ENCODE measurements at places on chromosomes 3 and 15. TPM values are rescaled to one million over a fixed set of nuclear protein-coding genes. Genes with fewer than 3 reads are reported as not detected.
A peak's percentile ranks its signal among the peaks of the same experiment; 100 is the strongest.

GRCh38 chr3:182909318-182910040 lies 70.9 kb downstream of the DCUN1D1 start:
- DNase-seq: peak; percentile 16

DNA sequence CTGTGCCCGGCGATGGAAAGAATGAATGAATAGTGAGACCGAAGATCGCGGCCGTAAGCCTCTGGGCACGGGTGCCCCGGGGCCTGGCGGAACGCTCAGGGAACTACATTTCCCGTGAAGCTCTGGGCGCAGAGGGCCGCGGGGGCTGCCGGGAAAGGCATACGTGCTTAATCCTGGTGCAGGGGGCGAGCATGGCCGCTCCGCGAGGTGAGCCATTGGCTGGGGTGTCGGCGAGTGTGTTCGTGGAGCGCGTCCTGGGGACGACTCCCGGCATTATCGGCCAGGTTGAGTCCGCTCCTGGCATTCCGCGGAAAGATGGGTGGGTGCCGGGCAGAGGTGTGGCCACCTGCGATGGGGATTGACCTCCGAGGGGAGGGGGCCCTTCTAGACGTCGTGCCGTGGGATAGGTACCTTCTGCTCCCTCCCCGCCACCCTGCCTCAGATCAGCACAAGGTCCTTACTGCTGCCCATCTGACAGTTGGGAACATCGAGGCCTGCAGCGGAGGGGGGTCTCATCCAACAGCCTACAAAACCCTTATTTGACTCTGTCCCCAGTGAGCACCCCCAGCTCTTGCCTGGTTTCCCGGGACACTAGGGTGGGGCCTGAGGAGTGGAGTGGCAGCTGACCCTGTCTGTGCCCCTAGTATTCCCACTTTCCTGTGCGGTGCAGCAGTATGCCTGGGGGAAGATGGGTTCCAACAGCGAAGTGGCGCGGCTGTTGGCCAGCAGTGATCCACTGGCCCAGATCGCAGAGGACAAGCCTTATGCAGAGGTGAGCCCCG lies at the start of gene MPI:
TSS of gene MPI (plus strand) at position 160 of the 782 bp plus-strand sequence. CDS start at position 192, 32 bp downstream.
- DNase-seq: peak; percentile 78

GRCh38 chr3:170226426-170226960 lies 4.3 kb downstream of the PRKCI start:
- DNase-seq: no peak

DNA sequence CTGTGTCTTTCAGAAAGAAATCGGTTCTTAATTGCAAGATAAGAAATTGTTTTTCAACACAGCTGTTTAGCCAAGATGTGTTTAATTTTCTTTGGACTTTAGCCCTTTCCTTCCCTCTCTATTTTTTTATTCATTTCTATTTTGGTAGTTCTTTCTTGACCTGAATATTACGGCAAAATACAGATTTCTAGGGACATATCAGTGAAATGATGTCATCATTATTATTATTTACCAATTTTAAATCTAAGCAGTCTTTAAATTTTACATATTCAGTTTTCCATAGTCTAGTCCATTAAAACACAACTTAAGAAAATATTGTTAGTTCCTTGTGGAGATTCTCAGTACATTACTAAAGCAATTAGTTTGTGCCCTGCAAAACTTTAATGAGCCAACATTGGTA lies 104.3 kb downstream of the MAP2K5 start:
- DNase-seq: no peak

GRCh38 chr3:159859836-159860235 lies 128.8 kb upstream of the IL12A start:
- DNase-seq: no peak

GRCh38 chr15:28265334-28266019 lies 56.5 kb downstream of the HERC2 start:
- DNase-seq: no peak

DNA sequence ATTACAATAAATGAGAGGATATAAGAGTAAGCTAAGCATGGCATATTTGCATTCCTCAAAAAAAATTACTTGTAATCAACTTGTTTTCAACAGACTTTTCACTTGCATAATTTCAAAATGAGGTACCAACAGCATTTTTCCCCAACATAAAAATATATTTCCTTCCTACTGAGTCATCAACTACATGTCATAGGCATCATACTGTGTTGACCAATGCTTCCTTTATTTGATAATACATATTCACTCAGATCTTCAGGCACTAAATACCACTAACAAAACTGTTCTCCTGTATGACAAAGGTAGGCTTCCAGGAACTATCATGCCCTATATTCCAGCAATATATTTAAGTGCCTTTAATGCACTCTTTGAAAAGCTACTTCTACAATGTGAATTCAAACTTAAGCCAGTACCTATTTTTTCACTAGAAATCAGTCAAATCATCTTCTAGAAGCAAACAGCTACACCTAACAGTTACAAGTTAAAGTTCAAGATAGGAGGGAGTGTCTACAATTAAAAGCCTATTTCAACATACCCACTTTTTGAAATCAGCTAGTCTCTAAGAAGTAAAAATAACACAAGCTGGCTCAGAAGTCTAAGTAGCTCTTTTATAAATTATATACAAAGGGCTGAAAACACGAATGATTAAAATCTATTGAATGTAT lies 11.3 kb downstream of the ADAM10 start:
- DNase-seq: no peak

- no peak for DNase-seq
Measured at GRCh38 chr3:60698117-60698516, 553.1 kb downstream of the FHIT start.

DNA sequence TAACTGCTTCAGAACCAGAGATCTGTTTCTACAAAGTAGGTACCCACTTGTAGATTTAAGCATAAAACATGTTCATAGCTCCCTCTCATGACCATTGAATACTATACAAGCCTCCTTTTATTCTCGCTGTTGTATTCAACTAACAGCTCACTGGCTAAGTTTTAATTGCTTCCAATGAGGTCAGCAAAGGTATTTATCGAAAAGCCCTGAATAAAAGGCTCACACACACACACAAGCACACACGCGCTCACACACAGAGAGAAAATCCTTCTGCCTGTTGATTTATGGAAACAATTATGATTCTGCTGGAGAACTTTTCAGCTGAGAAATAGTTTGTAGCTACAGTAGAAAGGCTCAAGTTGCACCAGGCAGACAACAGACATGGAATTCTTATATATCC lies at the start of gene FGF7:
TSS of gene FGF7 (plus strand) at position 222 of the 400 bp plus-strand sequence. CDS start 1,056 bp downstream, outside the sequence.
- DNase-seq: peak; percentile 55

GRCh38 chr3:161905520-161906132 lies 409.0 kb downstream of the OTOL1 start:
- no peak for DNase-seq

- no peak for DNase-seq
Measured at GRCh38 chr3:137264843-137265330, 307.1 kb downstream of the IL20RB start.

GRCh38 chr3:119063471-119063870 lies 28.8 kb upstream of the IGSF11 start:
- DNase-seq: no peak

DNA sequence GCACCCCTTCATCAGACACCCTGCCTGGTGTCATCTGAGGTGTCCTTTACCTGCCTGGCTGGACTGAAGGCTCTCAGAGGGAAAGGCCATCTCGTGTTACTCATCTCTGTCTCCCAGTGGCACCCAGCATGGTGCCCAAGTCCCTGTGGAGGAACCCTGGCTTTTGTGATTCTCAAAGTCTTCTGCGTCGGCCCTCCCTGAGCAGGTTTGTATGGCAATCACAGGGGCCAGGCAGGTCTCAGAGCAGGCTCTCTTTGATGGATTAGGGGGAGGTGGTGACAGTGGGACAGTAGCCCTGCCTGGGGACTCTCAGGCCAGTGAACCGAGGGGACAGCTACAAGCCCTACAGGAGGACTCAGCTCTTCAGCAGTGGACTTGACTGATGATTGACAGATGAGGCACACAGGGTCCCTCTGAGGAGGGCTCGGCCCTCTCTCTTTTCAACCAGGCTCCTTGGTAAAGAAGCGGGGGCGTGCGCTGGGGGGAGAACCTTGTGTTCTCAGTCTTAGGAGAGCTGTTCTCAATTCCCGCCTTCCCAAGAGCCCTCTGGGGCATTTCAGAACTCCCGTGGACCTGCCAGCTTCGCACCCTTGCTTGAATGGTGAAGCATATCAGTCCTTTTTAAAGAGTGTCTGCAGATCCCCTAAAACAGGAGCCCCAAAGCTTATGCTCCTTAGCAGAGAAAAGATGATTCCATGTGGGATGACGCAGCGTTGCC lies 108.3 kb downstream of the VGLL4 start:
- no peak for DNase-seq

GRCh38 chr3:133136114-133137041 lies 98.2 kb downstream of the TMEM108 start:
- DNase-seq: no peak

DNA sequence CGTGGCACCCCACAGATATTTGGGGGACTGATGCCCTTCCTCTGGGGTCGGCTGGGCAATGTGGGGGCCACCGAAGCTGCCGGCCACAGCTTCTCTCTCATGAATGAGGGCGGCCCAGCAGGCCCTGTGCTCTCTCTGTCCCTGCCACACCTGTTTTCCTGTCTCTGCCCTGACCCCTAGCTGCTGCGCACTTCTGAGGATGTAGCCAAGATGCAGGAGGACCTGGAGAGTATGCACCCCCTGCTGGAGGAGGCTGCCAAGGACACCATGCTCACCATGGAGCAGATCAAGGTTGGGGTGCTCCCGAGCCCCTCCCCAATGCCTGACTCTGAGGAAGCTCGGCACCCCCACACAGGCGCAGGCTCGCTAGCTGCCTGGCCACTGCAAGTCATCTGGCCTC lies 59.7 kb downstream of the SEMA3G start:
- DNase-seq: peak; percentile 19

DNA sequence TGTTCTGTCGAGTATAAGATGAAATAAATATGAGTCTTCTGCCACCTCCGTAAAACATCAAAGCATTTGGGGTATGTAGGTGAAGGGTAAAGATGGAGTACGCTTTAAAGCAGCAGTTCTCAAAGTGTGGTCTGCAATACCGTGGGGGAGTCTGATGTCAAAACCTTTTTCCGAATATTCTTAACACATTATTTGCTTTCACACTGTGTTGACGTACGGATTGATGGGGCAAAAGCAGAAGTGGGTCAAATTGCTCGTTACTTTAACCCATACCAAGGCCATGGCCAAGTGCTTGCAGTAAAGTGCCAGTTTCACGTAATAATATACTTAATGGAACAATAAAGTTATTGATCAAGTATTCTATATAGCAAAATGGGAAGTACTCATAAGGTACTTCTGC lies 36.3 kb downstream of the PAK2 start:
- DNase-seq: no peak

DNA sequence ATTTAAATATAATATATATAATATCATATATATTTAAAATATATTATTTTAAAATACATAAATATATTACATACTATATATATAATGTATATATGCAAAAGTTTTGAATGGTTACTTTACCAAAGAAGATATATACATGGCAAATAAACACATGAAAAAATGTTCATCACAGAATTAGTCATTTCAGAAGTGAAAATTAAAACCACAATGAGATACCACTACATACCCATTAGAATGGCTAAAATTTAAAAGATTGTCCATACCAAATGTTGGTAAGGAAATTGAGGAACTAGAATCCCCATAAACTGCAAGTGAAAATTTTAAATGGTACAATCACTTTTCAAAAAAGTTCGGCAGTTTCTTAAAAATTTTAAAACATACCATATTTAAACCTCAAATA lies 23.6 kb upstream of the COL8A1 start:
- DNase-seq: no peak

The TGM5 gene
- not detected for total RNA-seq

The GABRA5 gene
- total RNA-seq: not detected

The PTH1R gene
- not detected for total RNA-seq

The ALS2CL gene
- 1.2 TPM for total RNA-seq

The SEMA4B gene
- total RNA-seq: 18.1 TPM

The EFL1 gene
- total RNA-seq: 27.2 TPM

The AADACL2 gene
- total RNA-seq: not detected

The NOP10 gene
- 530 TPM for total RNA-seq

The CD80 gene
- not detected for total RNA-seq

The BFSP2 gene
- total RNA-seq: not detected

The GP5 gene
- total RNA-seq: not detected

The FBXL22 gene
- 0.60 TPM for total RNA-seq

The HCLS1 gene
- total RNA-seq: 0.39 TPM

The CCDC54 gene
- not detected for total RNA-seq

The PROK2 gene
- total RNA-seq: not detected
